ENCODE measurements at places on chromosomes 3 and 15.

DNA sequence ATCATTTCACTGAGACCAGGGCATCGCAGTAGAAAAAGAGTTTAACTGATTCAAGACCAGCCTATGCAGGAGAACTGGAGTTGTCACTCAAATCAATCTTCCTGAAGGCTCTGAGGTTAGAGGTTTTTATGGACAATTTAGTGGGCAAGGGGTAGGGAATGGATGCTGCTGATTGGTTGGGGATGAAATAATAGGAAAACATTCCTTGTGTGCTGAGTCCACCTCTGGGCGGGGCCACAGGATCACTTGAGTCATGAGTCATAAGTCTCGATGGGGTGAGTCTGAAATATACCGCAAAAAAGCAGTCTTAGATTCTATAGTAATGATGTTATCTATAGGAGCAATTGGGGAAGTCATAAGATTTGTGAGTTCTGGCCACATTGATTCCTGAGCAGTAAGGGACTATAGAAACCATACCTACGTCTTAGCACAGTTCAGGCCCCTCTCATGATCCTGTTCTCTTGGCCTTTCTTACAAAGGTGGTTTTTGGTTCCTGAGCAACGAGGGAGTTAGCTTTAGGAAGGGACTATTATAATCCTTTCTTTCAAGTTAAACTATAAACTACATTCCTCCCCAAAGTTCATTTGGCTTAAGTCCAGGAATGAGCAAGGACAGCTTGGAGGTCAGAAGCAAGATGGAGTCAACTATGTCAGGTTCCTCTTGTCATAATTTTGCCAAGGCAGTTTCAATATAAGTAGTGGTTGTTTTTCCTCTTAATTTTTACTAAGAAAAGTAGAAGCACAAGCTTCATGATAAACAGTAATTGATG, 2.7 kb upstream of the OPA1 start:
- no peak for DNase-seq

DNA sequence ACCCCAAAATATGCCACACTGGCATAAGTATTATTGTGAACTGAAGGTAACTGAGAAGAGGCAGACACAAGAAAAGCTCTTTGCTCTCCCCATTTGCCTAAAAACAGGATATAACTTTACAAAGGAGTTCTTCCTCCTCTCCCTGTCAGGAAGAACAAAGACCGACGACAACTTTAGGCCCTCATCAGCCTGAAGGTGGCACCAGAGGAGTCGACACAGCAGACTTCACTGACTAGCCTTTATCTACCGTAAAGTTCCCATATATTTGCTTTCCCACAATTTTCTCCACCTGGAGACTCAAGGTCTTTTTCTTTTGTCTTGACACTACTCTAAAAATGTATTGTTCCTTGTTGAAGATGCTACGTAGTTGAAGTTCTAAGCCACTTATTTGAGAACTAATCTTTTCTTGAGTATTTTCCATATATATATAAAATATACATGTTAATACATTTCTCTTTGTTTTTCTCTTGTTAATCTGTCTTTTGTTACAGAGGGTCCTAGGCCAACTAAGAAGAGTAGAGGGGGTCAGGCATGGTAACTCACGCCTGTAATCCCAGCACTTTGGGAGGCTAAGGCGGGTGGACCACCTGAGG, 16.2 kb upstream of the XIRP1 start:
- peak; percentile 31 for DNase-seq

- no peak for DNase-seq
These were observed 118.1 kb downstream of the LRRK1 start for GRCh38 chr15:101037090-101037830.

- DNase-seq = no peak
These were observed 5.3 kb downstream of the TNFSF10 start for GRCh38 chr3:172517859-172518466.

- DNase-seq = no peak
These were observed 109.5 kb downstream of the STAG1 start for GRCh38 chr3:136642711-136643110.

DNA sequence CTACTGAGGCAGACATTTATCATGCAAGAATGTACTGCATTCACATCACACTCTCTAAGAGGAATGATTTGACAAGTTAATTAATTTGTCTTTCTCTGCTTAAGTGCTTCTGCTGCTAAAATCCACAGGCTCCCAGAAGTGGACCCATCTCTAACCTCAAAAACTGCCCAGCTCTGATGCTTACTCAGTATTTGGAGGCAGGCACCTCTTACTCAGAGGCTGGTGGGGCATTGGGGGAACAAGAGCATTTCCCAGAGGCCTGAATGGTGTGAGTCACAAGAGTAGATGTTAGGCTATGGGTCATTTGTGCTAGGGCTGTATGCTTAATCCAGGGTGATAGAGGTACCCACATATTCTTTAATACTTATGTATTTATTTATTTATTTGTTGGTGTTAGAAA, 34.4 kb upstream of the HCN4 start:
- no peak for DNase-seq

DNA sequence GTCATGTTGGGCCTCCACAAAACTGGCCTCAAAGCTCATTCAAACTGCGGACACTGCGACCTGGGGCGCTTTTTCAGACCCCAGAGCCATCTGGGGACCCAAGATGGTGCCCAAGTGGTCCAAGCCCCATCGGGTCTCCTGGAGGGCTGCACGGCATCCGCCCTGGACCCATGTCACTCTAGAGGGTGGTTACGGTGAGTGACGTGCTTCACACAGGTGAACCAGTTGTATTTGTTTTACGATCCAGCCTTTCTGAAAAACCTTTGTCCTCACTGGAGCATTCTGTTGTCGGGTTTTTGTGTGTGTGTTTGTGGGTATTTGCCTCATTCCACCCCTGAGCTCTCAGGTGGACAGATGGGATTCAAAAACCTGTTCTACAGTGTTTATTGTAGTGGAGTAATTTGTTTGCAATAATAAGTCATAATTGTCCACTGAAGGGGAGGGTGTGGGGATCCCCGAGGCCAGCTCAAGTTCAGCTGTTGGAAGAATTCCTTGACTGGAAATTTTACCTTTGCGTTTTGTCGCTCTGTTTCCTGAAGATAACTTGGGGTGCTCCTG, 1.9 kb downstream of the SLC51A start:
- no peak for DNase-seq

- no peak for DNase-seq
These were observed 38.5 kb downstream of the PYDC2 start for GRCh38 chr3:191499307-191500080.

DNA sequence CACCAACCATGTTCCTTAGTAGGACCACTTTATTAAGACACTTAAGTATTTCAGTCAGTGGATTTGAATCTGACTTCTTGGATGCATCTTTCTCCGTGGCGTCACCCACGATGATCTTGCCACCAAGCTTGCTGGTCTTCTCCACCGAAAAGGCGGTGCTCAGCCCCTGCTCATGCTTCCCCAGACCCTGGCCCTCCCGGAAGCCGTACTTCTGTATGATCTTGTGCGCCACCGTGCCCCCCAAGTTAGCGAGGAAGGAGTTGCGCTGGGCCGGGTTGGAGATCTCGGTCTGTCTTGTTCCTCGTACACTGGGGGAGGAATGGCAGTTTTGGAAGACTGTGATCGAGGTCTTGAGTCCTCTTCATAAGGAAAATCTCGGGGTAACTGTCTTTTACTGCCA, 213.4 kb upstream of the NANOGP8 start:
- no peak for DNase-seq

DNA sequence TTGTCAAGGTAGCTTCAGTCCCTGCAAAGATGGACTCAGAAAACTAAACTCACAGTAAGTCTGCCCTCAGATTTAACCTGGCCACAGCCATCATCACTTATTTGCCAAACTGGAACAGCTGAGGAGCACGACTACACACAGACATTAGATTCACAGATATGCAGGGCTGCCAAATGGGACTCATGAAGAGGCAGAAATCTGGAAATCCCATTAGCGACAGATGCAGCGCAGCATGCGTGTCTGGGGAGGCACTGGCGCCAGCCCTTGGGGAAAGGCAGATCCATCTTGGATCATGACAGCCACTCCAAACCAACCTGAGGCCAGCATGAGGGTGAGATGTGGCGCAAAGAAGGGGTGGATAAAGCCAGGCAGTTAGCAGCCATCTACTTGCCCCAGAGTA, 160.7 kb upstream of the TSC22D2 start:
- DNase-seq = no peak

DNA sequence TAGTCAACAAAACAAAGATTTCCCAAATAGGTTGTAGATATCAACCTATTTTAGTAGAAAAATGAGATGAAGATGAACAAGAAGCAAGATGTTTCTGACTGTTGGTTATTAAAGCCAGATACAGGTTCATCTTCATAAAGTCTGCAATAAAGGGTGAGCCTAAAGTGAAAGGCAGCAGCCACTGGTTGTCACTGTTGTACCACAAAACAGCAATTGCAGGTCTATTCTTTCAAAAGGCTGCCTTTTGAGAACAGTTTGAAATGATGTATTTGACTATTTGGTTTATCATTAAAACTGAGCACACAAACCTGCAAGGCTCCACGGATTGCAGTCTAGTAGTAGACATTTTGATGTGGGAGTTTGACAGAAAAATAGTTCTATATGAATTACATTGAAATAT, 543.4 kb downstream of the GBE1 start:
- no peak for DNase-seq

GRCh38 chr15:50523851-50524251, 22.6 kb downstream of the USP50 start:
- DNase-seq = no peak

DNA sequence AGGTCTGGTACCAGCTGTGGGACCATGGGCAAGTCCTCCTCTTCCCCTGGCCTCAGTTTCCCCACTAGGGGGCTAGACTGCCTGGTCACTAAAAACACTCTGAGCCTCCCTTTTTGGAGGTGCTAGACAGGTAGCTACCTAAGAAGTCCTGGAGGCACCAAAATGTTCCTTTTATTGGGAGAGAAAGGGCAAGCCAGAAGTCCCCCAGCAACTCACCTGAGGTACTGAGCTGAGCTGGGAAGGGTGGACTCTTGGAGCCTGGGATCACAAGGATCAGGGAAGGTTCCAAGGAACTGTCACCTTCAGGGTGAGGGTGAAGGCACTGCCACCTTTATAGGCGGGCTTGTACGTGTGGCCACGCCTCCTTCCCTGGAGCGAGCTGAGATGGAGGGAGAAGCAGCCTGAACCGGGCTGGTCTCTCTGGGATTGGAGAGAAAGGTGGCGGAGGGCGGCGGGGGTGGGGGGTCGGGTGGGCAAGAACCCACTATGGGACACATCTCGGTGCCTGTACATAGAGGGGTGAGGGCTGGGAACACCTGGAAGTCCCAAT, at the start of gene CYP1A1:
CYP1A1 (minus strand) TSS at position 304 of the 550 bp plus-strand sequence. CDS start 2,431 bp downstream, outside the sequence.
- no peak for DNase-seq

DNA sequence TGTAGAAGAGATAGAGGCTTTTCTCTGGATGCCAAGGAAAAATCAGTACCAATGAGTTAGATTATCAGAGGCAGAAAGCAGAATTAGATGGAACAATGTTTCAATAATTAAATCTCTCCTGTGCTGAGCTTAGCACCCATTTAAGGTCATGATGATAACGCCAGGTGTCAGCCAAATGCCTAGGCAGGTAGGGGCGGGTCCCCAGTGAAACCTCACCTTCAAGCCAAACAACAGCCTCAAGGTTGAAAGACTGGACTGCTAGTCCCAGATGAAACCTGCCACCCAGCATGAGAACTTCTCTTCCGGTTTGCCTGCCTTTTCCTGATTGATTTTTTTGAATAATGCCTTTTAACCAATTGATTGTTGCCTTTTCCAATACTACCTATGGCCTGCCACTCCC, 363.0 kb downstream of the PLOD2 start:
- no peak for DNase-seq

- no peak for DNase-seq
These were observed 33.2 kb downstream of the PAK2 start for GRCh38 chr3:196772897-196773296.
